ENCODE measurements at places on chromosomes 1 and 21.

GRCh38 chr1:172697534-172698002 lies 38.7 kb downstream of the FASLG start:
- no peak for DNase-seq

- peak; percentile 47 for DNase-seq
Measured at GRCh38 chr1:229271448-229272159, 693 bp downstream of the RAB4A start.

DNA sequence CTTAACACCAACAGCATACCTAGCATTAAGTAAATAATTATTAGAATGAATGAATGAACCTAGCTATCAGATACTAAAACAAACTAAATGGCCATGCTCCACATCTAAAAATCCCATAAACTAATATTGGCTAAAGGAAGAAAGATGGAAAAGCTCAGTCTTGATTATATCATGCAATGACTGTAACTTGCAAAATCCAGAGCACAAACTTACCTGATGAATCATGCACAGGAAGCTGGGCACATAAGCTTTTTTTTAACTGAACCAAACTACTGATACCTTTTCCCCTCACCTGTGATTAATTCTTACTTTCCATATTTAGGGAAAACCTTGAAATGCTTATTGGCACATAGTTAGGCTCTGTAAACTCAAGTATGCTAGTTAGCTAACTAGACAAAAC lies 70.2 kb downstream of the KIF14 start:
- DNase-seq, result no peak

DNA sequence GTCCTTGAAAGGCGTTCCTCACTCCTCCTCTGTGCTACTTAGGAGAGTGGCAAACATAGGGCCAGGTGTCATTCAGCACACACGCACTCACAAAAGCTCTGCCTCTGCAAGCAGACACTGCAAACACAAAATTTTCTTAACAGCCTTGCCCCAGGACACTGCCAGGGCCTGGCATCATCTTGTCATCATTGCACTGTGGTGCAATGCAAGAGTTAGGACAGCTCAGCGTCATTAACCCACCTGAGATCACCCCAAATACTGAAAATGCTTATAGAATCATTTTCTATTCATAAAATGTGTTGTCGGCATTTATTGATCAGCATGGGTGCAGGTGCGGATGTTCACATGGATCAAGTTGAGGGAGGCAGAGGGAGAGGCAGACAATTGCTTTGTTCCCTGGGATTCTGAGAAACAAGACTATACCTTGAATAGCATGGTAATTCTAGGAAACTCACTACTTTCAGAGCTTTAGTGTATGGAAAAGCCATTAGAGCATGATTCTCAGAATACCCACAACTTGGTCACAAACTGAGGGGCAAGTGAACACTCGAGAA lies 3.0 kb downstream of the ADAM30 start:
- no peak for DNase-seq

DNA sequence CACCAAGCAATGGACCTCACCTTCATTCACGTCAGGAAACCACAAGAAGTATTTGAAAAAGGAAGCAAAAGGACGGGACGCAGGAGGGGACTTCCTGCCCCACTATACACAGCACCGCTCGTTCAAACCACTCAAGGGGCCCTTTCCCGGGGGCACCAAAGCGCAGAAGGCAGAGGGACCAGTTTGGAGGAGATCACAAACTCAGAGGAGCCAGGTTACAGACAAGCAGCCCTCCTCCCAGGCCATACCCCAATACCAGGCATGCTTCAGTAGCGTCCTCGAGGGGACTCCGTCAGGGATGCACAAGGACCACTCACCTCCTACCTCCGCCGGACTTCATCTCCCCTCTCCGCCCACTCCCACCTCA lies 685 bp downstream of the CRTC2 start:
- DNase-seq, result no peak

GRCh38 chr1:155285631-155286044 lies 8.4 kb downstream of the HCN3 start:
- no peak for DNase-seq

DNA sequence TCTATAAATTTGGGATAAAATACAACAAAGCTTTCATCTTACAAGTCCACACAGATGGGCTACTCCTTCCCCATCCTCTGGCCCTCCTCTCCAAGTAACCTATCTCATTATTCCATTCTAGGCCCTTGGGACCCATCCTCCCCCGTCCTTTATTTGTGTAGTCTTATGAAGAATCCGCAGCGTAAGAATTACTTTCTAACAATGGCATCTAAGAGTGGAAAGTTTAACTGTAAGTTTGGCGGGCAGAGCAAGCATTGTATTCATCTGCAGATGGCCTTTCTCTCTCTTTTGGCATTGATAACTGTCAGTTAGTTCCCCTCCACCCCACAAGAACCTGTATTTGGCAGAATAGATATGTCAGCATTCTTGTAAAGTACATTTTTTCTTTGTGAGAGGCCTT lies 91.9 kb upstream of the TSPAN2 start:
- DNase-seq, result no peak

GRCh38 chr1:219041141-219041540 lies 132.5 kb upstream of the LYPLAL1 start:
- DNase-seq, result no peak

DNA sequence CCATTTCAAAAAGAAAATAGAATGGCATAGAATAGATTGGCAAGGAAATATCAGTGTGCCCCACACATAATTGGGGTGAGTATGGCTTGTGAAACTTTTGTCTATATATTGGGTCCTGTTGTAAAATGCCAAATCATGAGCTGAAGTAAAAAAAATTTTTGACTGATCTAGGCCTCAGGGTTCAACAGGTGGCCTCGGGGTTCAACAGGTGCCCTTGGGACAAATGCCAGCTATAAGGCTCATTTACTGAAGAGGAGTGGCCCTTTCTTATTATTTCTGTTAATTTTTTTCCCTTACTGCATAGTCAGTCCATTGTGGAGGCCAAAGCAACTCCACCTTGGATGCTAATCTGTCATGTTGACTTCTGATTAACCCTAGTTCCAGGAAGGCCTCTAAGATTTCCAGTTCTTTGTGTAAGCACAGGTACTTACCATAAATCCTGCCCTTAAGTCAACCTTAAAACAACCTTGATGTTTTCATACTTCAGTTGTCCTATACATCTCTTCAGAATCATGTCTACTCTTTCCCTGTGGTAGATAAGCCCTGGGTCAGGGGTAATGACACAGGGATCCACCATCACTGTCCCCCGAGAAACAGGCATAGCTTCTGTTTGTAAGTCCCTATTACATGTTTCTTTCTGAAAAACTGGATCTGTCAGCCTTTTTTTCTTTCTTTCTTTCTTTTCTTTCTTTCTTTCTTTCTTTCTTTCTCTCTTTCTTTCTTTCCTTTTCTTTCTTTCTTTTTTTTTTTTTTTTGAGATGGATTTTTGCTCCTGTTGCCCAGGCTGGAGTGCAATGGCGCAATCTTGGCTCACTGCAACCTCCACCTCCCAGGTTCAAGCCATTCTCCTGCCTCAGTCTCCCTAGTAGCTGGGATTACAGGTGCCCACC lies 16.6 kb upstream of the KDF1 start:
- no peak for DNase-seq

DNA sequence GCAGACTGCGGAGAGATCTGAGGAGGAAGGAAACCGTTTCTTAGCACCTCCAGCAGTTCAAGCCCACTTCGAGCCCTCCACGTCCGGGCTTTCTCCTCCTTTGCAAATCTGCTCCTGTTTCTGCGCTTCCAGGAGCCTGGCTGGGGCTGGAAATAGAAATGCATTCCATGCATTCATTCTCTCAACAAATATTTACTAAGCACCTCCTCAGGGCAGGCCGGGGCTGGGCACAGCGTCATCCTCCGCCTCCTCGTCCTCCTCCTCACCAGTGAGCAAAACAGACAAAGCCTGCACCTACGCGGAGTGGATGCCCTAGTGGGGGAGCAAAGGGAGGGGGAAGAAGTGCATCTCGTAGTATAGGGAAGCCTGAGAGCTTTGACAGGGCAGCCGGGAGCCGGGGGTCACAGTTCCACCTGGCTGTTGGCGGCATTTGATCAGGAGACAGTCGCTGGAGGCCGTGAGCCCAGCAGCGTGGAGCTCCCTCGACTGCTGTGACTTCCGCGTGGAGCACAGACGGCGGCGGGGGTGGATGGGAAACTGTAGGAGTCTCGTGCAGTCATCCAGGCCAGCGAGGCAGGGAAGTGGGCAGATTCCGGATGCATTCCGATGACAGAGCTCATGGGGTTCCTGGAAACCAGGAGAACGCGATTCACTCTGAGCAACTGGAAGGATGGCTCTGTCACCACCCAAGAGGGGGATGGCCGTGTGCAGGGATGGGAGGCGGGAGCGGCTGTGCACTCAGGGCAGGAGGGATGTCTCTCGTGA lies 93.5 kb downstream of the SIK1 start:
- DNase-seq, result no peak

- DNase-seq, result no peak
Measured at GRCh38 chr1:96048572-96049212, 672.9 kb upstream of the PTBP2 start.

GRCh38 chr1:24286246-24287010 lies 32.7 kb upstream of the GRHL3 start:
- no peak for DNase-seq

DNA sequence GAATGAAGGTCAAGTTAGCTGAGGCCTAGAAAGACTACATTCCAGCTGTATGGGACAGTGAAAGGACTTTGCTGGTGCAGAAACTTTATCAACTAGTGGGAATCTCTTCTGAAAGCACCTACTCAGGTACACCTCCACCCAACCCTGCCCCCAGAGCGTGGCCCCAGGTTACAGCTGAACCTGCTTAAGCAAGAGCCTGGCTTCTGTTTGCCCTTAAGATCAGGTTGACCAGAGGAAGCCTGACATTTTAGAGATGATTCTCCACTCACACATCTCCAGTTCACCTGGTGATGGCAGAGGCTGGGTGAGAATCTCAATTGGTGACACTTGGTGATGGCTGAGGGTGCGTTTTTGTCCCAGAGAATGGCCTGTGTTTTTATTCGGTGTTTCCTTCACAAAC lies 24.0 kb downstream of the ELAPOR1 start:
- DNase-seq, result no peak

- DNase-seq, result no peak
Measured at GRCh38 chr1:202645097-202645476, 65.2 kb downstream of the SYT2 start.

DNA sequence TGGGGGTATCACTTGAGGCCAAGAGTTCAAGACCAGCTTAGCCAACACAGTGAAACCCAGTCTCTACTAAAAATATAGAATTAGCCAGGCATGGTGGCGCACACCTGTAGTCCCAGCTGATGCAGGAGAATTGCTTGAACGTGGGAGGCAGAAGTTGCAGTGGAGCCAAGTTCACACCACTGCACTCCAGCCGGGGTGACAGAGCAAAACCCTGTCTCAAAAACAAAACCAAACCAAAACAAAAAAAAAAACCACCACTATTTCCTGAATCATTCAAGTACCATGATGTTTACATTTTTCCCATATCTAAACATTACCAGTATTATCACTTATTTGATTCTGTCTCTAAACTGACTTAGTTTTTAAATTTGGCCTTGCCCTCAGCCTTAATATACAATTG lies 29.5 kb downstream of the TUT4 start:
- no peak for DNase-seq

DNA sequence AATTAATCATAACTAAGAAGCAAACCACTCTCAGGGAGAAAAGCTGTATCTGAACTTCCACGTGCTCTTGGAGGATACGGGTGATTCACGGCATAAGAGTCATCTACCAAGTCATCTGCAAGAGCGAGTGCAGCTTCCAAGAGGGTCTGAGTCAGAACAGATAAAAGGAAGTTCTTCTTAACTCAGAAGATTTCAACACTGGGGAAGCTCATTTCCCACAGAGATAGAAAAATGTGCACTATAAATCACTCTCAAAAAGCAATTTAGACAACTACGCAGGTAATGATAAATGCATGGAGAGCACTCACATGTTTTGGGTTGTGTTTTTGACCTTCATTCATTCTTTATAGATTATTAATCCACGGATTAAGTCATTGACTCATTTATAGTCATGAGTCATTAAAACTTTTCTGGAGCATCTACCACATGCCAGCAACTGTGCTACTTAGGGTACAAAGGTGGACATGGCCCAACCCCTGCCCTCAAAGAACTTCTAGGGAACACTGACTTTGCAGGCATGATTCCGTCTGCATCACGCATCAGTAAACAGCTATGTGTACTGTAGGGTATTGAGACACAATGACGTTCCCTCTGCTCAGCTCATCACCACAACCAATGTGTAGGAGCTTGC lies 20.8 kb downstream of the KCNJ15 start:
- DNase-seq, result no peak

GRCh38 chr1:197660389-197660788 lies 114.9 kb downstream of the DENND1B start:
- DNase-seq, result no peak

GRCh38 chr1:155809088-155809487 lies 47.9 kb downstream of the GON4L start:
- DNase-seq, result no peak

DNA sequence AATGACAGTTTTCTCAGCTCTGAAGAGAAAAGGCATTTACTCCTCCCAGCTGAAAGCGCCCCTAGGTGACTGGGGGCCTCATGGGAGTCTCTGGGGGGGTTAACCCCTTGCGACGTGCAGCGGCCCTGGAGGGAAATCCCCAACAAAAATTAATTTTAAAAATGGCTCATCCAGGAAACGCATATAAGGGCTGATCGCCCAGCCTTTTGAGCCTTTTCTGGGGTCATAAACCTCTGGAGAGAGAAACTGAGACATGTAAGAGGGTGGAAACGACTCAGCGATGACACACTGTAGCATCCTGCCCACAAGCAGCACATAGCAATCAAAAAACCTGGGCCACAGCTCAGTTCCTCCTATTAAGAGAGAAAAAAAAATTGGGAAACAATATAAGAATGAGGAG lies 20.4 kb upstream of the HPDL start:
- DNase-seq, result peak; percentile 66

GRCh38 chr1:3142751-3143150 lies 73.7 kb downstream of the PRDM16 start:
- no peak for DNase-seq

DNA sequence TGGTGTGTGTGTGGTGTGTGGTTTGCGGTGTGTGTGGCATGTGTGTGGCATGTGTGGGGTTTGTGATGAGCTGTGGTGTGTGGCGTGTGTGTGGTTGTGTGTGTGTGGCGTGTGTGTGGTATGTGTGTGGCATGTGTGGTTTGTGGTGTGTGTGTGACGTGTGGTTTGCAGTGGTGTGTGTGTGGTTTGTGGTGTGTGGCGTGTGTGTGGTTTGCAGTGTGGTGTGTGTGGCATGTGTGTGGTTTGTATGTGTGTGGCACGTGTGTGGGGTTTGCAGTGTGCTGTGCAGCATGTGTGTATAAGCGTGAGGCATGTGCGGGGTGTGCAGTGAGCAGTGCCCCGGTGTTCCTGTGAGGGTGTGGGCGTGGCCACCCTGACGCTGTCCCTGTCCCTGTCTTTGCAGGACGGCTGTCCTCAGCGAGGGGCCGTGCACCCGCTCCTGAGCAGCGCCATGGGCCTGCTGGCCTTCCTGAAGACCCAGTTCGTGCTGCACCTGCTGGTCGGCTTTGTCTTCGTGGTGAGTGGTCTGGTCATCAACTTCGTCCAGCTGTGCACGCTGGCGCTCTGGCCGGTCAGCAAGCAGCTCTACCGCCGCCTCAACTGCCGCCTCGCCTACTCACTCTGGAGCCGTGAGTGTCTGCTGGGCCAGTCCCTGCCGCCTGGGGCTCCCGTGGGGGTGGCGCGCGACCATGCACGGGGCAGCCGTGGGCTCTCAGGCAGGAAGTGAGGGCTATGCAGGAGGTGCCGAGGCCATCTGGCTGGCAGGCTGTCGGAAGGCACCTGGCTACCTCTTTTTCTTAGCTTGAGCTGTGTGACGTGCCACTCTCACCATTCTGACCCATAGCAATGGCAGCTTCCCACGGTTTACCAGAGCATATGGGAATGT lies 52.6 kb upstream of the TRAPPC10 start:
- peak; percentile 39 for DNase-seq
